ENCODE measurements at places on chromosomes 2 and 18.

DNA sequence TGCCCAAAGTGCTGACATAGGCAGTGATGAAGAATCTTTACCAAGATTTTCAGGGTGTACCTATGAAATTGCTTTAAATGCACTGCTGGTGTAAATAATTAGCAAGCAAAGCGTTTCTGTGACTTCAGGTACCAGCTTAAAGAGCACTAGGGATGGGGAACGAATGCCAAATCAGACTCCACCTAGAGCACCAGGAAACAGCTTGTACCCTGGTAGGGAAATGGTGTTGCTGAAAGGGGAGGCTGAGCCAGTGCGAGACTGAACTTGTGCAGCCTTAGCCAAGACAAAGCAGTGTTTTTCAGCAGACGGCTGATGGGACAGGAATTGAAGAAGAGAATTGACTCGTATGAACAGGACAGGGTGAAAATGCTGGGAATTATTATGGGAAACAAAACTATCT, 65.6 kb downstream of the TWSG1 start:
- DNase-seq: no peak

DNA sequence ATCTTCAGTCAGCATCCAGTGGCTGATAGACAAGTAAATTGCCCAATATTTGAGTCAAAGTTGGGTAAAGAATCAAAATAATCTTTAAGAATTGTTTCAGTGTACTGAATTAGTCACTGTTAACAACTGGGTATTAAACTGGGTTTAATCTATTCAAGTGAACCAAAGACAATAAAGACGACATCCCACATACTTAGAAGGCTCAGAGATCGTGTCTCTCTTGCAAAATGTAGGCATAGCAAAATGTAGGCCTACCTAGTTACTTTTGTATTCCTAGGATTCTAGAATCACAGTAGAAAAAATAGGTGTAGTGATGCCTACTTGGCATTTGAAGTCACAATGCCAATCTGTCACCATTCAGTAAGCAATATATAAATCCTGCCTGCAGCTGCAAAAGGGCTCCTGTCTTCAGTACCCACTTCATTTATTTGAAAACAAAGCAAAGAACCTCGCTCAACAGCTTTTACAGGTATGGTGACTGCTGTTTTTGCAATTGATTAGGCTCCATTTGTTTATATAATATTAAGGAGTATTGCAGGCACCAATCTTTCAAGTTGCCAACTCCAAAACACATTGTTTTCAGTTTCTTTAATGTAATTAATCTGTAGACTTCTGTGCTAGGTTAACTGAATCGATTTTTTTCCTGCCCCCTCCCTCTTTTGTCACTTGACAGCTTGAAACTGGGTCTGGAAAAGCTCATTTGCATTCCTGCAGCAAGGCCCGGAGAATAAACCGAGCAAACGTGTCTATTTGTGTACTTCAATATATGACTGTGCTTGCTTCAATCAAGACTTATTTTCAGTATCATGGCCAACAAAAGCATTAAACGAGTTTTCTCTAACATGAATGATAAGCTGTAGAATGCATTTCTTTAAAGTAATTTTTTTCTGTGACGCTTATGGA, 1074.9 kb downstream of the TDRD15 start:
- no peak for DNase-seq

GRCh38 chr2:100852999-100853908, 33.3 kb downstream of the NPAS2 start:
- no peak for DNase-seq

DNA sequence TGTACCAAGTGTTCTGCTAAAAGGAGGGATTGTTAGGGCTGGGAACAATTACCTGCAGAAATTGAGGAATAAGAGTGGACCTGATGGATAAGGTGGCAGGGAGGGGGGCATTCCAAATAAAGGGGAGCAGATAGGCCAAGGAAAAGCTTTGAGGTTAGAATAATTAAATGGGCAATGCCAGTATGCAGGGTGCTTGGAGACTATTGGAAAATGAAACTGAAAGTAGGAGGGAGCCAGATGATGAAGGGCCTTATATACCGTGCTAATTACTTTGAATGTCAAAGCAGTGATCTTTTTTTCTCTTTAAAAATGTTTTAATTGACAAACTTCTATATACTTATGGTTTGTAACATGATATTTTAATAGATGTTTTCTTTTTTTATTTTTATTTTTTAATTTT, 42.9 kb downstream of the MMADHC start:
- no peak for DNase-seq

- peak; percentile 65 for DNase-seq
Measured at GRCh38 chr2:220891405-220891804, 680.7 kb downstream of the EPHA4 start.

DNA sequence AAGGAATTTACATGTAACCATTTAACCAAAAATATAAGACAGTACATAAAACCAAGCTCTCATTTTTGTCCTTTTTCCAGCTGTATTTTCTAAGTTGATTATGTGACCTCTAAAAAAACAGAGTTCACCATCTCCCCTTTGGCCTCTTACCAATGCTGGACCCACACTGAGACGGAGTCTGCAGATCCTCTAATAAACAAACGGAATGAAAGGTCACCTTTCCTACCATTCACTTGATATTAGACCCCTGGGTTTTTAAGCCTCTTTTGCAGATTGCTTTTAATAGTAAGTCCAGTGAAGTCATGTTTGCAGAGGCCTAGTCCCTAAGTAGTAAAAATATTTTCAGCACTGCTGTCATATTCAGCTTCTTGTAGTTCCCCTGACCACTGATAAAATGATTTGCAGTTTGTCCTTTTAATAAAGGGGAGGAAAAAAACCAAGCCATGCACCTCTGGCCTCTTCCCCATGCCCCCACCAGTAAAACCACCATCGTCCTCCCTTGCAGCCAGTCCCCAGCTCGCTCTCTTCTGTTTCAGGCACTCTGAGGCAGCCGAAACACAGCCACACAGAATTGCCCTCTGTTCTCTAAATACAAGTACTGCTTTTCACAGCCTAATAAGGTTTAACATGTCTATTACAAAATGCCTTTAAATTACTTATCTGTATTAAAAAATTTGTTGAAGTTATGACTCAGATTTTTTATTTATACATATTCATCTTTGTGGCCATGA, 427.5 kb downstream of the PARD3B start:
- DNase-seq: no peak

DNA sequence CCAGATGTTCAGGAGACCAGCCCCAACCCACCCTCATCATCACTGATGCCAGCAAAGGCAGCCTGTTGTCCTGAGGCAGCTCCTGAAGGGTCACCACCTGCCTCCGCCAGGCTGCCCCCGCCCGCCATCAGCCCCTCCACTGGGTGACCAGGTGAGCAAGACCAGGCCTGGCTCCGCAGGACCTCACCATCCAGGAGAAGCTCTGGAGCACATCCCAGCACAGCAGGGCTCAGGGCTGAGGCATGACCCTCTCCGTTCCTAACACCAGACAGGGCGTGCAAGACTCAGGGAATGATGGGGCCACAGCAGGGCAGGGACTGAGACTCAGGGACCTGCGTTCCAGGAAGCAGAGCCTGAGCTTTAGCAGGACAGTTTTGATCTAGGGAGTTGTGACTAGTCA, 218.8 kb upstream of the RAB6C start:
- no peak for DNase-seq

GRCh38 chr18:57659460-57660102, 37.9 kb upstream of the NARS1 start:
- no peak for DNase-seq

DNA sequence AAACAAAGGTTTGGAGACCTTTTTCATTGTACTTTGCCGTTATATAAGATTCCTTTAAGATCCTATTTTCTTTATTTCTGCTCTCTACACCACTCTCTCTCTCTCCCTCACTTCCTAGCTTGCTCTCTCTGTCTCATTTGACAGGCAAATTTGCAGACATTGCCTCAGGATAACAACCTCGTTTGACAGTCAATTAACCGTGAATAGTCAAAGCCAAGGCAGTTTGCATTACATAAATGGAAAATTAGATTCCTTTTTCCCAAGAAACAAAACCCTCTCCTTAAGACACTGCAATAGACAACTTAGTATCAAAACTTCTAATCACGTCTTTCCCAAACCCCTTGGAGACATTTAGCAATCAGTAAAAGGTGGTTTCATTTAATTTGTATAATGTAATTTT, 7.4 kb downstream of the SKOR2 start:
- no peak for DNase-seq

- no peak for DNase-seq
Measured at GRCh38 chr2:102258386-102259074, 52.8 kb upstream of the IL1RL1 start.

GRCh38 chr2:151334082-151334815, 23.1 kb upstream of the TNFAIP6 start:
- DNase-seq: no peak

- DNase-seq: no peak
Measured at GRCh38 chr2:74658516-74658915, 4.5 kb downstream of the SEMA4F start.

- DNase-seq: no peak
Measured at GRCh38 chr18:48627216-48627615, 88.4 kb downstream of the CTIF start.

- DNase-seq: no peak
Measured at GRCh38 chr2:80252294-80252986, 52.1 kb downstream of the LRRTM1 start.

GRCh38 chr2:19362094-19362754, 3.8 kb upstream of the OSR1 start:
- DNase-seq: no peak

DNA sequence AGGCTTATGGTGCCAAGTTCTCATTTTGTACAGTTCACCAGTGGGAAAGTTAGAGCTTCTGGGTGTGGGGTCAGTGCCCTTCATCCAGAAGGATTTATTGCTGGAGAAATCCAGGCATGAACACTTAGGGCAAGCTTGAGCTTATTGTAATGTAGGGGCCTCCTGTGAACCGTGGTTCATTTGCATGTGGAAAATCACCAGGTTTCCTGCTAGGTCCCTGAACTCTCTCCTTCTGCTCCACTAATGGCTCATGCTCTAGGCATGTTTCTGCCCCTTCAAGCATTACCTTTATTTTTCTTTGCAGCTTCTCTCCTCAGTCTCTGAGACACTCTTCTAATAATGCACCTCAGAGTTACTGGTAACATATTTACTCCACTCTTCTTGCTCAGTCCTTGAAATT, 79.3 kb upstream of the FAM98A start:
- peak; percentile 20 for DNase-seq

DNA sequence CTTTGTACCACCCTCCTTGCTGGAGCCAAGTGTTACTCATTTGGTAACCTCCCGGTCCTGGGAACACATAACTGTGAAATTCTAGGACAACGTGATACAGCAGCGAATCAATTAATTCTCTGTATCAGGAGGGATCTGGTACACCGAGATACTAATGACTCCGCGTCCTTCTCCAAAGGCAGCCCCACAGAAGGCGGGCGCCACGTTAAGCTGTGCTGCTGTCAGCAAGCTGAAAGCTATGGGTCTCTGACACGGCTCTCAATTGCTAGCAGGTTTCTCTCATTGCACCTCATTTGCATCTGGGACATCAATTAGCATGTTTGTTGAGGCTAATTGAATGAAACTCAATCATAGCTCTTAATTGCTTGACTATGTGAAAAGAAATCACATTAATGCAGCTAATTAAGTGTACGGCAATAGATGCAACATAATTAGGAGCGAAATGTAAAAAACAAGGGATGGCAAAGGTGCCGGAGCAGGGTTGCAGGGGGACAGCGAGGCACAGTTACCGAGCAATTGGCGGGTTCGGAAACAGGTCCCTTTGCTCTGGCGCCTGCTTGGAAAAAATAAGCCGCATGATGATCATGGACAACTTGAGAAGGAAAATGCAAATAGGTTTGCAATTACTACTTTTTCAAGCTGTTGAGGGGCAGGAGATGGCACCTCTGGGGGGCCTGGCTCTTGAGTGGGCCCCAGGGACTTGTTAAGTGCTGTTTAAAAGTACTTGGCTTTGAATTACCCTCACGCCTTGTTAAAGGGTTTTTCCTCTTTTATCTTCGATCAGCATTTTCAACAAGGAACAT, 264.2 kb downstream of the GBX2 start:
- DNase-seq: no peak

GRCh38 chr2:176002688-176003210, 682 bp upstream of the LNPK start:
- DNase-seq: peak; percentile 14

DNA sequence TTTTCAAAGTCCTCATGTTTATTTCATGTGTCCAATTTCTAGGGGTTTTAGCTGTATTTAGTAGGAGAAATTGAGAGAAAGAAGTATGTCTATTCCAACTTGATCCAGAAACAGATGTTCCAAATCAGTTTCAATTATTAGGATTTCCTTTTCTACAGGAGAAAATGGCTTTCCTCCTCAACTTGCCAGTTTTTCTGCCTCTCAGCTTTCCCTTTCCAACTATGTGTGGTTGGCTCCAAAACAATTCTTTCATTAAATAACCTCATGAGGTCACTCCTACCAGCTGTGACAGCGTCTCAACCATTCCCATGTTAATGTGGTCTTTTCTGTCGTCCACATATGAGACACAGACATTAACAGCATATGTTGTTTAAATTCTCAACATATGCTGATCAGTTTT, 13.1 kb downstream of the XIRP2 start:
- DNase-seq: no peak

DNA sequence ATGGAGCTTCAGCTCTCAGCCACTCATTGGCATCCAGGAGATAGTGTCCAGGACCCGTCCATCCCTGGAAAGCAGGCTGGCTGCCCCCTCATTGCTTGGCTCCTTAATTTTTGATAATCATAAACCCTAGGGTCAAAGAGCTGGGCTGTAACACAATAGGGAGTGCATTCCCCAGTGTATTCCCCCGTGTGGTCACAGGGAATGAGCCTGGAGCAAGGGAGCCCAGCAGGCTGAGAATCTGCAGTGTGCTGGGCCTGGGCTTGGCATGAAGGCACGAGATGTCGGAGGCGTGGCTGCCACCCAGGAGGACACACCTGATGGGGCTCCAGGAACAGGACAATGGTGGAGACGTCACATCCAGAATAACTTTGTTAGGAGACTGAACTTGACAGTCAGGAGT, 18.7 kb downstream of the TPRKB start:
- no peak for DNase-seq

DNA sequence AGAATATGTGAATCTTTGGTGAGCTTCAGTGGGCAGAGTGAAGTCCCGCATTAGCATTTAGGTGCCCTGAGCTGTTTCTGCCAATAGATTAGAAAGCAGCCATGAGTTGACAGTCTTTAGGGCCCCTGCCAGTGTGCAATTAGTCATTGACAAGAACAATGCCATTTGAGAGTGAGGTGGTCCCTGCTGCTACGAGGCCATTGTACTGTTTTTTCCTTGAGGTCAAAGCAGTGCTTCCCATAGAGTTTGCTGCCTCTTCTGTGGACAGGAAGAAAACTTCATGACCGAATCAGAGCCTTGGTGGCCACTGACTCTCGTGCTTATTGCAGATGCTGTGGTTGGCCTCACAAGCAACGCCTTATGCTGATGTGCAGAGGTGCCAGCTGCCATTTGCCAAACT, 102.7 kb downstream of the SH3BP4 start:
- no peak for DNase-seq

- no peak for DNase-seq
Measured at GRCh38 chr2:217905896-217906295, 96.9 kb downstream of the TNS1 start.

DNA sequence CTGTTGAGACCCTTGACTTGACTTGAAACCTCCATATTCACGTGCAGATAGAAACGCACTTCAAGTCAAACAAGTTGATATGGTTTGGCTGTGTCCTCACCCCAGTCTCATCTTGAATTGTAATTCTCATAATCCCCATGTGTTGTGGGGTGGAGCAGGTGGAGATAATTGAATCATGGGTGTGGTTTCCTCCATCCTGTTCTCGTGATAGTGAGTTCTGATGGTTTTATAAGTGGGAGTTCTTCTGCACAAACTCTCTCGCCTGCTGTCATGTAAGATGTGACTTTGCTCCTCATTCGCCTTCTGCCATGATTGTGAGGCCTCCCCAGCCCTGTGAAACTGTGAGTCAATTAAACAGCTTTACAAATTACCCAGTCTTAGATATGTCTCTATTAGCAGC, 21.4 kb downstream of the SLC3A1 start:
- no peak for DNase-seq
